ENCODE measurements at places on chromosomes 13 and 19. TPM values are rescaled to one million over a fixed set of nuclear protein-coding genes. Genes with fewer than 3 reads are reported as not detected.

Gene ACP7
- total RNA-seq = 0.23 TPM

Gene BCAM
- 95.2 TPM for total RNA-seq

Gene PRMT1
- total RNA-seq = 425 TPM

Gene CGB8
- 4.1 TPM for total RNA-seq

Gene ZNF836
- 0.52 TPM for total RNA-seq

Gene STXBP2
- 38.6 TPM for total RNA-seq

Data from A549 treated with ZK216348 at 1 μM for 4 hours (cell line).